ENCODE measurements at places on chromosomes 12 and 14. TPM values are rescaled to one million over a fixed set of nuclear protein-coding genes. Genes with fewer than 3 reads are reported as not detected.

Gene CLEC1B
- total RNA-seq = not detected

Gene SAMD4A
- 11.3 TPM for total RNA-seq

Gene CPNE6
- total RNA-seq = not detected

Gene ADAM20
- total RNA-seq = 0.68 TPM

Gene FUT8
- 42.2 TPM for total RNA-seq

Gene SMOC1
- 4.3 TPM for total RNA-seq

Gene TDG
- 47.2 TPM for total RNA-seq

Gene PCK2
- total RNA-seq = 137 TPM

Gene PRB2
- total RNA-seq = not detected

Gene HOXC9
- total RNA-seq = not detected

Gene PXMP2
- total RNA-seq = 5.4 TPM
